ENCODE measurements at places on chromosomes 11 and 22.

GRCh38 chr11:22491555-22492225 lies 133.9 kb downstream of the FANCF start:
- no peak for DNase-seq

DNA sequence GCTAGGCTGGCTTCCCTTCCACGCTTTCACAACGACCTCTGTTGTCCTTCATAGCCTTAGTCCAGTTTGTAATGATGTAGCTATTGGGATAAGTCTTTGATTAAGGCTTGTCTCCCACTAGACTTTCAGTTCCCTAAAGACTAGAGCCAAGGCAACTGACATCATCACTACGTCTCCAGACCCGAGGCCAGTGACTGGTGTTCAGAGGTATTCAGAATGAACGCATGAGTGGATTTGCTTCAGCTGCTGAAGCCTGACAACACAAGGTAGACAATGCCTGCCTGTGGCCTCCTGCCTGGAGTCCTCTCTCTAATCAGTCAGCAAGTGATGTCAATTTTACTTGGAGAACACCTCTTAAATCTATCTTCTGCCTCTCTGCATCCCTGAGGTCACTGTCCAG lies 13.6 kb downstream of the EFCAB6 start:
- DNase-seq = no peak

DNA sequence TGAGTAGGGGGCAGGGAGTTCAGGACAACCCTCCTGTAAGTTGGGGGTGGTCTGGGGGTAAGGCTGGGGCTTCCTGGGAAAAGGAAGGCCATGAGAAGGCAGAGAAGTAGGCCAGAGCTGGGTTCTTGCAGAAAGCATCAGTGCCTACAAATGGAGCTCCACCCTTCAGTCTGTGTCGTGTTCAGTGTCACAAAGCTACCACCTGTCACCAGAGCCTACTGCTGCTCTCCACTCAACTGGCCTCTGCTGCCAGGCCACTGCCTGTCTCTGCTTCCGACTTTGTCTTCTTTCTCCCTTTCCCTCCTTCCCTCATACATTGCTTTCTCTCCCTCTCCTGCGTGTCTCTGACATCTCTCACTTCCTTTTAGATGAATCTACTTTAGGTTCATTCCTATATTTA lies 3.4 kb upstream of the WBP2NL start:
- no peak for DNase-seq

DNA sequence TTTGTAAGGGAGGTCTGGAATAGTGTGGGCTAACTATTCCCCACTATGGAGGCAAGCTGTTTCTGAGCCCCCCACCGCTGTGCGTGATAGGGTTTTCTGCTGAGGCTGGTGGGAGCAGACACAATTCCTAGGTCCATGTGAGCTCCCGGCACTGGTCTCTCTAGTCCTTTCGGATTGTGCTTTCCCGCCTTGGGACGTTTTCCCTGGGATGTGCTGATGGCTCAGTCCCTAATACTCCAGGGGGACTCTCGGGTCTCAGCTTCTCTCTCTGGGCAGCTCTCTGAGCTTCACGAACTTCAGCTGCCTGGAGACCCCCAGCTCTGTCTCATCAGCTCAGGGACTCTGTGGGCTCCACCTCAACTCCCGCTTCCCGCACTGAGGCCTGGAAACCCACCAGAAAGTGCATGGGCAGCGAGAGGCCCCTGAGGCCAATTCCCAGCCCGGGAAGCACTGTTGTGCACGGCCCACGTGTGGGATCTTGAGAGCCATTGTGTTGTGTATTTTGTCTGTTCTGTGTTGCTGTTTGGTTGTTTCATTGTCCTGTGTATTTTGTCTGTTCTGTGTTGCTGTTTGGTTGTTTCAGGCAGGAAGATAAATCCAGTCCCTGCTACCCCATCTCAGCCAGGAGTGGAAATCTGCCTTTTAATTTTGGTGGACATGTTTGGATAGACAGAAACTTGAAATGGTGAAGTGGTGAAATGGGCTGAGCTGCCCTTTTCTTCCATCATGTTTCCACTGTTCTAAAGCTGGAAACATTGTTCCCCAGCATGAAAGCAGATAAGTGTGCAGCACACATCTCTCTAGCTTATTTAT lies 12.7 kb upstream of the TNNT3 start:
- DNase-seq = no peak

- no peak for DNase-seq
These were observed 40.6 kb downstream of the CADM1 start for GRCh38 chr11:115463606-115464005.

Data from GF-D8 (cell line).